ENCODE measurements at places on chromosomes 2 and 18.

- DNase-seq: no peak
These were observed 200.0 kb downstream of the ZNF407 start for GRCh38 chr18:74797577-74798151.

- DNase-seq: no peak
These were observed 64.4 kb downstream of the TTC21B start for GRCh38 chr2:165889158-165889557.

DNA sequence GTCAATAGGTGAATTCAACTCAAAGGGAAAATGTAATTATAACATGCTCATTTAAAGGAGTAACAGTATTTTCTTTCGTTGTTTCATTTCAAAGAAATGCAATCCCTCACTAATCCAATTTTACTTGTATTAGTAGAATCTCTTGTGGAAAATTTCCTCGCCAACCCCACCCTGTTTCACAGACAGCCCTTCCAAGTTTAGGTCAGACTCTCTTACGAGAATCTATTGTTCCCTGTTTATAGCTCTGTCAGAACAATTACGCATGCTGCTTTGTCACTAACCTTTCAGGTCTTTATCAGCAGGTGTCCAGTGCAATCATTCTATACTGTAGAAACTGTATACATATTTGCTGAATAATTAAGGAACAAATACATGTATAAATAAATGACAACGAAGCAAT, 657.8 kb upstream of the LINC00305 start:
- DNase-seq: peak; percentile 52

GRCh38 chr2:207914716-207915115, 110.6 kb downstream of the PLEKHM3 start:
- DNase-seq: no peak

- DNase-seq: no peak
These were observed 189.0 kb downstream of the GALNT1 start for GRCh38 chr18:35770376-35771014.

- no peak for DNase-seq
These were observed 216.0 kb downstream of the NYAP2 start for GRCh38 chr2:225615514-225615913.

DNA sequence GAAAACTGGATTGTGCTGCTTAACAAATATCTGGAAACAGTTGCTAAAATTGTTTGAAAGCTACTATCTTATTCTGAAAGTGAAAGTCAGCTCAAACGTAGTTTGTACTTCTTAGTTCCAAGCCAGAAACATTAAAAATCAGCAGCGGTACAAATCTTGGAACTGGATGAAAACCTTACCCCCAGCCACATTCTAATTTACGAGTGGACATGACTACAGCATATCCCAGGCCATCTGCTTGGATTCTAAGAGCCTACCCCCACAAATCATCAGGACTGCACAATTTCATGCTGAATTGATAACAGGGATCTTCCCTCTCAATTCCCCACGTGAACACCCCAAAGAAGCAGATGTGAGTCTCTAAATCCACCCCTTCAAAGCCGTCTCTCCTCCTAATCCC, 158.7 kb upstream of the NCKAP5 start:
- DNase-seq: no peak

- DNase-seq: no peak
These were observed 4.6 kb downstream of the PPP1R7 start for GRCh38 chr2:241154915-241155314.

DNA sequence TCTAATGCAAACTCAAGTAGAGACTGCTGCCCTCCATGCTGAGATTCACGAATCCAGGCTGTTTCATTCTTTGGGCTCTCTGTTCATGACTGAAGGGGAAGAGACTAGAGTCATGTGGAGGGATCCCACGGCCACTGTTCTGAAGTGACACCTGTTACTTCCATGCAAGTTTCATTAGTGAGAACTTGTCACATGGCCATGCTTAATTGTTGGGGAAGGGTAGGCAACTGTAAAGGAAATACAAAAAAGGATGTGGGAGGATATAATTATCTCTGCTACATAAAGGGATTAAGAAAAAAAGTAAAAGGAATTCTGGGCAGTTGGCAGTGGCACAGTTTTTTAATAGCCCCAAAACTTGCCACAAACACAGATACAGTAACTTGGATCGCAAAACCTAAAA, 28.0 kb upstream of the PSME4 start:
- no peak for DNase-seq

GRCh38 chr2:38602732-38603401, at the start of gene HNRNPLL:
Gene HNRNPLL (minus strand): TSS chr2:38602928. CDS start chr2:38602626, 302 bp downstream.
- DNase-seq: peak; percentile 86

GRCh38 chr2:190465060-190465459, 56.9 kb downstream of the MFSD6 start:
- DNase-seq: no peak

DNA sequence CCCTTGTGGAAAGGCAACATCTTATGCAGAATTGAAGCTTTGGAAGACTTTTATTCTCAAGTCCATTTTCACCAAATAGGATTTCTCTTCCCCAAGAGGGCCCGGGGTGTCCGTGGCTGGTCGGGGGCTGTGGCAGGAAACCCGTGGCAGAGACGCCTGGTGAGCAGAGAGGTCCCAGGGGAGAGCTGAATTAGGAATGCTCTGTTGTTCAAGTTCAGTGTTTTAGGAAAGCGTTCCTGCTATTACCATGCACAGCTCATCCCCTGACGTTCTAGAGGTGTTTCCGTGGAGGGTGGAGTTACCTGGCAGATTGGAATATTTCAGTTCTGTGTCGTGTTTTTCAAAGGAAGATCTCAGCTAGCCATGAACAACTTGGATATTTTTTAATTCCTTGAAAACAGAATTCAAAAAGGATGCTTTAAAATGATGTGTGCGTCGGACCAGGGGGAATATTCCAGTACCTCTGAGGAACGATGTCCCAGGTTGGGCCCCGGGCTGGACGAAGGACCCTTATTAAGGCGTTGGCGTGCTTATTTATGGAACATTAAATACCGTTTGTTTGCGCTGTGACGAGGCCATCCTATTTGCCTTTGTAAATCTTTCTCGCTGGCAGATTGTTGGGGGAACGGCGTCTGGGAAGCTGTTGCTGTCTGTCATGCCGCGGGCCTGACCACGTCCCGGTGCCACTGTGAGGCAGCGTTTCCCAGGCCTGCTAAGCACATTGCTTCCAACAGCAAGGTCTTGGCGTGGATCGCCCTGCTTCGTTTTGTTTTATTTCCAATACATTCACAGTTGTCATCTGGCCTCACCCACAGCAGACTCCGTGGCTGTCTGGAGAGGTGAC, 8.2 kb downstream of the NFATC1 start:
- DNase-seq: no peak

DNA sequence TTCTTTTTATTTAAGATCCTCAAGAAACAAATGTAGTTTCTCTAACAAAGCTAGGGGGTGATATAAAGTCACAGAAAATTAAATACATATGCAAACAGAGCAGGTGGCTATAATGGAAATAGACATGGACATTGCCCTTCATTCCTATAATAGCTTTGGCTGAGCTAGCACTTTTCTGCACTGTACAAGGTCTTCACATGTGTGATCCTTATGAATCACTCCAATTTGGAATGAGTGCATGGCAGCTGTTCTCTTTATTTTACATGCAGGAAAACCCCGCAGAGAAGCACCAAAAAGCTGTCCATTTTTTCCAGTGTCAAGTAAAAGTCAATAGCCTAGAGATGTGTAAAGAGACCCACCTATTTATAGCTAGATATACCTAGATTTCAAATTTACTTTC, 747.4 kb upstream of the SLC8A1 start:
- DNase-seq: peak; percentile 20

- no peak for DNase-seq
These were observed 160.8 kb upstream of the CAVIN2 start for GRCh38 chr2:192007581-192008228.

GRCh38 chr2:85734942-85735608, 18.7 kb upstream of the ATOH8 start:
- DNase-seq: no peak

- peak; percentile 46 for DNase-seq
These were observed 223.8 kb downstream of the RIT2 start for GRCh38 chr18:42891705-42892104.

DNA sequence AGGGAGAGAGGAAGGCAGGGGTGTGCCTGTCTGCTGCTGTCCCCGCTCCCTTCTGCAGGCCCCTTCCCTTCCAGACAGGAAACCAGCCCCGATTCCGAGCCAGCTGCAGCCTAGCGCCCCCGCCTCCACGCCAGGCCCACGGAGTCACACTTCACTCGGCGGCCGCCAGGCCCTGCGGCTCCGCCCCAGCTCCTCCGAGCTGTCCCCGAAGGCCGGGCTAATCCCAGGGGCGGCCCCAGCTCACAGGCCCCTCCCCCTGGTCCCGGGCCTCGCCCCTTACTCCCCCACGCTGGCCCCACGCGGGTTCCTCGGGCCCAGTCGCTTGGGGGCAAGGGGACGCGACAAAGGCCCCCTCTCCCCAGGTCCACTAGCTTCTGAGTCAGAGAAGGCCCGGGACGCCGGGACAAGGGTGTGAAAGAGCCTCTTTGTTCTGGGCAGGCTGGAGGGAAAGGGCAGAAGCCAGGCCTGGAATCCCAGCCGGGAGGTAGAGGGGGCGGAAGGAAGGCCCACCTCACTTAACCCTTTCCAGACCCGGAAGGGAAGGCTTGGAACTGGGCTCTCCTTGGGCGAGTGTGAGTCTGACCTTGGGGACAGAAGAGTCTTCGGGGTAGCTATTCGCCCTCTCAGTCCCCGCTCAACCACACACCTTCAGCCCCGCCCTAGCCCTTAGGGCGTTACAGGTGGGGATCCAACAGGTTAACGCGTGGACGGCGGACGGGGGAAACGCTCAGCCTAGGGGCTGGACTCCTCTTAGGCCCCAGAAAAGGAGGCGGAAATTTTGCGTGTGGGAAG, 1.2 kb downstream of the RTKN start:
- peak; percentile 47 for DNase-seq

GRCh38 chr18:77870199-77870598, 620.6 kb downstream of the GALR1 start:
- DNase-seq: no peak

- DNase-seq: no peak
These were observed 193.8 kb downstream of the MGAT5 start for GRCh38 chr2:134447669-134448068.

DNA sequence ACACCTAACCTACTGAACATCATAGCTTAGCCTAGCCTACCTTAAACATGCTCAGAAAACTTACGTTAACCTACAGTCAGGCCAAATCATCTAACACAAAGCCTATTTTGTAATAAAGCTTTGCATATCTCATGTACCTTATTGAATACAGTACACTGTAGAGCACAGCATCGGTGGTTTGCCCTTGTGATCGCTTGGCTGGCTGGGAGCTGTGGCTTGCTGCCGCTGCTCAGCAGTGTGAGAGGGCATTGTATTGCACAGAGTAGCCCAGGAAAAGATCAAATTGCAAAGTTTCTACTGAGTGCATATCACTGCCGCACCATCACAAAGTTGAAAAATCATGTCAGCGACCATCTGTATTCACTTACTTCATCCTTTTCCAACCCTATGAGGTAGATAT, 62.3 kb upstream of the NCK2 start:
- DNase-seq: no peak

DNA sequence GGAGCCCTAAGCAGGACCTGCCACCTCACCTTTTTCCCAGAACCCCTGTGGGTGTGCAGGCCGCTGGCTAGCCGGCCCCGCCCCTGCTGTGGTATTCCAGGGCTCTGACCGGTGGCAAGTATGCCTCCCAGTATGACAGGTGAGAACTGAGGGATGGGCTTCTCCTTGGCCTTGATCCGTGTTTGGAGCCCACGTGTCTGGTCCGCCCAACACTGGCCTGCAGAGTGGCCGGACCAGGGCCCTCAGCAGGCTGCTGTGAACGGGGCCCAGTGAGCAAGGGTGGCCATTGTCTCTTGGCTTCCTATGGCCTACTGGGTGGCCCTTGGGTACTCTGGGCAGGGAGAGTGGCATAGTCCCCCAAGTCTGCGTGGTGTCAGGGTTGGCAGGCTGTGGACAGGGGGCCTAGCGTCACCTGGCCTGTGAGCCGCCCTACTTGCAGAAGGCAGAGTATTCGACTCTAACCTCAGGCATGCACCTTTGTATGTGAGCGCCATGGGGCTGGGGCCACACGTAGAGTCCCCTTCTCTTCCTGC, 1.8 kb downstream of the RNPEPL1 start:
- DNase-seq: no peak

GRCh38 chr2:25822190-25823117, 55.8 kb downstream of the ASXL2 start:
- no peak for DNase-seq

DNA sequence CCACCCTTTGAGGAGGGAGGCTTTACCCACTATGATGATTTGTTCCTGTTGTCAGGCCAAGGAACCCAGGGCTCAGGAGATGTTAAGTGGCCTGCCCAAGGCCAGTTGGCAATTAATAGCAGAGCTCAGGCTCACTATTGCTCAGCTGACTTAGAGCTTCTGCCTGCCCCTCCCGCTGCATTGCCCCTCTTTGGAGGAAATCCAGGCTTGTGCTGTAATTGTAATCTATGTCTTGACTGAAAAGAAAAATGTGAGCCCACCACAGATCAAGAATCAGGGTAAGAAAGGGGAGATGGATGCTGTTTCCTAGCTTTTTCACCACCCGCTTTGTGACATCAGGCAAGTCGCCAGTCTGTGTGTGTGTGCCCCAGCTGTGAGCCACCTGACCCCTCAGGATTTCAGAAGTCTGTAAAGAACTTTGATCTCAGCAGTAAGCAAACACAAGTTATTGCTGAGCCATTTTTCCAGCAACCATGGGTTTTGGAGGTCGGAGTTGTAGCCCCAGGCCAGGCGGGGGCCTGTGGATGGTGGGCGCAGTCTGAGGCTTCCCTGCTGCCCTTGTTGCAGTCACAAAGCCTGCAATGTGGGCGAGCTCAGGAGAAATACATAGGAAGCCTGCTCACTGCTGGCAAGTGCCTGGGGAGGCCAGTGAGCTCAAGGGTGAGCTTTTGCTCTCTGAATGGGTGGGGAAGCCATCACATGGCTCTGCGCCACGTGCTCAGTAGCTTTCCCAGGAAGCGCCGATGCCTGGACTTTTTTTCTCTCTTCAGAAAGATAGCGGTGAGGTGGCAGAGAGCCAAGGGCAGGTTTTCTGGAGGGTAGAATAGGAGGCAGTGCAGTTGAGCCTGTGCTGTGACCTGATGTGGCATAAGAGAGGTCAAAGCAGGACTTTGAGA, 6.1 kb downstream of the CABLES1 start:
- DNase-seq: no peak

DNA sequence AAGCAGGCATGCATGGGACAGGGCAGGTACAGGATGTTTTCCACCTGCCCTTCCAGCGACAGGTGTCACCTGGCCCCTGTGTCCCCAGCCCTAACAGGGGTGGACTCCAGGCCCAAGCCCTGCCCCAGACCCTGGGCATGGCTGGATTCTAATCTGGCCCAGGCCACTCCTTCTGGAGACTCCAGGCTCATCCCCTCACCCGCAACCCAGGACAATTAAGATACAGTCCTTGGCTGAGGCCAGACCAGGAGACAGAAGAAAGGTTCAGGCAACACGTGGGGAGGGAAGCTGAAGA, 9.5 kb downstream of the BIN1 start:
- DNase-seq: no peak

GRCh38 chr2:127163921-127164320, 56.2 kb downstream of the CYP27C1 start:
- DNase-seq: no peak

GRCh38 chr2:196586511-196586991, 53.0 kb upstream of the CCDC150 start:
- DNase-seq: no peak

GRCh38 chr2:97931118-97931857, 64.5 kb downstream of the TMEM131 start:
- DNase-seq: no peak
